ENCODE measurements at places on chromosomes 1 and 21.

- peak; percentile 98 for DNase-seq
Measured at GRCh38 chr21:38289705-38290485, 33.1 kb downstream of the KCNJ15 start.

- peak; percentile 37 for DNase-seq
Measured at GRCh38 chr21:45596704-45597318, 46.7 kb upstream of the PCBP3 start.

- no peak for DNase-seq
Measured at GRCh38 chr1:111422546-111423391, 4.8 kb downstream of the OVGP1 start.

DNA sequence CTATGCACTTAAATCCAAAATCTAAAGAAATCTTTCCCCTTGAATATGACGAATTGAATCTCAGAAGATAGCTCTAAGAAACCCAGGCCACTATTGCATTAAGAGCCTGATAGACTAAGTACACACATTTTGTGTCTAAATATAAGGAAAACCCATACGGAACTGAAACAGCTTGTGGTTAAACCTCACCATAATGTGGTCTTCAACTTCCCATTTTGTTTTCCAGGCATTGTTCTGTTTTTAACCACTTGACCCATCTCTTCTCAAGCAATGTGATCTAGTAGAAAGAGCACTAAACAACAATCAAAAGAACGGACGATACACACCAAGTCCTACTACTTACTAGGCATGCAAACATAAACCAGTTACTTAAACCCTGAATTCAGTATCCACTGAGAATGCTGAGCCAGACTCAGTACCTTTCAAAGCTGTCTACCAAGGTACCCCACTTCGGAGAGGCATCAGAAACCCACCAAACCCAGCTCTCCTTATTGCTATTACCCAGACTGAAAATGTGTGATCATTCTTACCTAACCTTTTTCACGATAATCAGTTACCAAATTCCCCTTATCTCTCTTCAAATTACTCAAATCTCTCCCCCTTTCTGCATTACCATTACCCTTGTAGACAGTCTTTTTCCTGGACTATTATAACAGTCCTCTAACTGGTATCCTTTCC, 12.8 kb downstream of the OTUD7B start:
- DNase-seq, result no peak

GRCh38 chr1:157153746-157154145, 15.6 kb upstream of the ETV3 start:
- no peak for DNase-seq

GRCh38 chr1:150259758-150260669, 2.4 kb downstream of the CA14 start:
- no peak for DNase-seq

GRCh38 chr1:243837907-243838535, 12.0 kb downstream of the AKT3 start:
- no peak for DNase-seq

GRCh38 chr1:71721532-71721931, 560.8 kb downstream of the NEGR1 start:
- no peak for DNase-seq

- no peak for DNase-seq
Measured at GRCh38 chr1:8486047-8486446, 168.1 kb downstream of the SLC45A1 start.

DNA sequence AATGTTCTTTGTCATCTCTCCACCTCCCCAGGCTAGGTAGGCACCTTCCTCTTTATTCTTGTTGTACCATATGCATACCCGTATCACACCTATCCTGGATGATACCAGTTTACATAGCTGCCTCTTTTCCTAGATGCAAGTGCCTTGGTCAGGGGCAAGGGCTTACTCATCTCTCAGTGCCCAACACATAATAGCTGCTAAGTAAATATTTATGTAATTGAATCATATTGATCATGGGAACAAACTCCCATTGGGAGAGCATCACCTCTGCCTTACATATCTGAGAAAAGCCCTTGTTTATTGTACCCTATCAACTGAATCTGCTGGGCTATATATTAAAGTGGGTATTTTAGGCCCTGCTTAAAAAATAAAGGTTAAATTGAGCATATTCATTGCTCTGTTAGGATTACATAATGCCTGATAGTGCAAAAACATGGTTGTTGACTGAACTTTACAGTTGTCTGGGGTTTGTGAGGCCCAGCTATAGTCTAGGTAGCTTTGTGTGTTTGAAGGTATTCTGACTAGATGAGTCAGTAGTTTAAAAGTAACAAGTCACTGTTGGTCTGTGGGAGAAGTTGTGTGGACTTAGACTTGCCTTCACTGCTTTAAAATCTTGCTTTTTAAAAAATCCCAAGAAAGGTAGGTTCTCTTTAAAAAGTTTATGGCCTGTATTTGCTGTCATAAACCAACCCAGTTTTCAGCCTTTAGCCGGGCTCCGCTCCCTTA, 82.6 kb downstream of the OLFML2B start:
- no peak for DNase-seq

DNA sequence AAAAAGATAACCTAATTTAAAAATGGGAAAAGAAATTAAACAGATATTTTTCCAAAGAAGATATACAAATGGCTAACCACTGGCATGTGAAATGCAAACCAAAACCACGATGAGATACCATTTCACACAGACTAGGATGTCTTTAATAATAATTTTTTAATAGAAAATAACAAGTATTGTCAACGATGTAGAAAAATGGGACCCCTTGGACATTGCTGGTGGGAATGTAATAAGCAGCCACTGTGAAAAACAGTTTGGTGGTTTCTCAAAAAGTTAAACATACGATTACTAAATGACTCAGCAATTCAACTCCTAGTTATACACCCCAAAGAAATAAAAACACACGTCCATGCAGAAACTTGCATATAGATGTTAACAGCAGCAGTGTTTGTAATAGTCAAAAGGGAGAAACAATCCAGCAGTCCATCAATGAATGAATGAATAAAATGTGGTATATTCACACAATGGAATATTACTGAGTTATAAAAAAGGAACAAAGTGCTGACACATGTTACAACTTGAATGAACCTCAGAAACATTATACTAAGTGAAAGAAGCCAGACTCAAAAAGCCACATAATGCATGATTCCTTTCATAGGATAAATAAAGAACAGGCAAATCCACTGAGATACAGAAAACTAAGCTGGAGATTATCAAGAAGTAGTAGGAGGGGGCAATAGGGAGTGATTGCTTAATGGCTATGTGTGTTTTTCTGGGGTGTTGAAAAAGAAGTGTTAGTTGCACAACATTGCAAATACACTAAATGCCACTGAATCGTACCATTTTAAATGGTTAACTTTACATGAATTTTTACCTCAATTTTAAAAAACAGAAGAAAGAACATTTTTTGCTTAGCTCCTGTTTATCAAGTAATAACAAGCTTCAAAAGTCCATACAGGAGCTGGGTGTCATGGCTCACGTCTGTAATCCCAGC, 4.1 kb downstream of the PPT1 start:
- no peak for DNase-seq

GRCh38 chr1:180933141-180933540, 20.4 kb downstream of the KIAA1614 start:
- no peak for DNase-seq

GRCh38 chr1:23575226-23575810, 16.0 kb upstream of the ID3 start:
- DNase-seq, result no peak

DNA sequence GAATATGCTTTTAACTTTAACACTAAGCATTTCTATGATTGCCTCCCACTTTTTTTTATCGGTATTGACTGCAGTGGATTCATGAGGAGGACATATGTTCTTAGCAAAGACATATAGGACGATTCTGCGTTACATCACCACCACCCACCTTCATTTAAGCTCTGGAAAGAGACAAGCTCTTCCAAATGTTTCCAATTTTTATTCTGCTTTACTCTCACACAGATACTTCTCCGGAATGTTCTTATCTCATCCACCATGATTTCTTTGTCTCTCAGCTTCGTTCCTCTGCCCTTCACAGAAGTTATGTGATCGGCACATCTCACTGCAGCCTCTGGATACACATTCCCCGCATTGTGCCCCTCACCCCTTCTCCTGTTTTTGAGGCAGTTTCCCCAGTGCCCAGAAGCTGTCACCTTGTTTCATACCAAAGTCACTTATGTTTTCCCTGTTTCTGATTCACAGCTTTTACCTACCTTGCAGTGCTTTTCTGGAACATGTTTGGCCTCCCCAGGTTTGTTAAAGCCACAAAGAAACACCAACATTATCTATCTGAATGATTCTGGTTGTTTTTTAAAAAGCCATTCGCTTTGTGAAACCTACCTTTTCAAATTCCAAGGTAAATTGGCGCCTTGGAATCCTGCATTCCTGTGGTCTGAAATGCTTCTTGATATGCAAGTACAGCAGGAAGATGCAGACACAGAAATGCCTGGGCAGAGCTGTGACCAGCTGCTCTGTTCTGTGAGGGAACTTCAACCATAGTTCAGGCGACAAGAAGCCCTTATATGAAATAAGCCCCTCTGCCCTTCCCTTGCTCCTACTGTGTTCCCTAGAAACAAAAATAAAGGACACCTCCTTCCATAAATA, 1020.2 kb downstream of the TTLL7 start:
- DNase-seq, result no peak

DNA sequence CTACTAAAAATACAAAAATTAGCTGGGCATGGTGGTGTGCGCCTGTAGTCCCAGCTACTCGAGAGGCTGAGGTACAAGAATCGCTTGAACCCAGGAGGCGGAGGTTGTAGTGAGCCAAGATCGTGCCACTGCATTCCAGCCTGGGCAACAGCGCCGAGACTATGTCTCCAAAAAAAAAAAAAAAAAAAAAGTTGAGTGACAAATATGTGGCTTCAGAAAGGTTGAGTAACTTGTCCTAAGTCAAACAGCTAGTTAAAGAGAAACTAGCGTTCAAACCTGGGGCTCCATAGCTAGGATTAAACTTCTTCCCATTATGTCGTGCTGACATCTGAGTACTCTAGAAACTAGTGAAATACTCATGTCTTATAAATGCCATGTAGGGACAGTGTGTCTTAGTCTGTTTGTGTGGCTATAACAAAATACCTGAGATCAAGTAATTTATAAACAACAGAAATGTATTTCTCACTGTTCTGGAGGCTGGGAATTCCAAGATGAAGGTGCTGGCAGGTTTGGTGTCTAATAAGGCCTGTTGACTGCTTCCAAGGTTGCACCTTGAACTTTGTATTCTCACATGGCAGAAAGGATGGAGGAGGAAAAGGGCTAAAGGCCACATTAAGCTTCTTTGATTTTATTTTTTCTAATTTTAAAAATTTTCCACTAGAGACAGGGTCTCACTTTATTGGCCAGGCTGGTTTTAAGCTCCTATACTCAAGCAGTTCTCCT, 12.0 kb downstream of the AK4 start:
- DNase-seq, result no peak

Data from fibroblast of the aortic adventitia (primary cell).